Caki2 (cell line): ENCODE measurements at places on chromosomes 11 and 22.

DNA sequence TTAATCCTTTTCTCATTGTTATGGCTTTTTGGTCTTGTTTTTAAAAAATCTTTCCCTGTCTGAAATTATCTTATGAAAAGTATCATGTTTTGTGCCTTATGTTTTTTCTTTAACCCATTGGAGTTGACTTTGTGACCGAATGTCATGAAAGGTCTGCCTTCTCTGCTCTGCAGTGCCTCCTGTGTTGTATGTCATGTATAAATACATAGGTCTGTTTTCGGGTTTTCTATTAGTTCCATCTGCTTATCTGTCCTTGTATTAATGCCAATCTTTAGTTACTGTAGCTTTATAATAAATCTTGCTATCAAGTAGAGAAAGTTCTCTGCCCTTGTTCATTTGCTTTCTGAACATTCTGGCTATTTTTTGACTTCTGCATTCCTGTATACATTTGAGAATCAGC is 73.0 kb downstream of the ZBTB44 start:
- no peak for DNase-seq

DNA sequence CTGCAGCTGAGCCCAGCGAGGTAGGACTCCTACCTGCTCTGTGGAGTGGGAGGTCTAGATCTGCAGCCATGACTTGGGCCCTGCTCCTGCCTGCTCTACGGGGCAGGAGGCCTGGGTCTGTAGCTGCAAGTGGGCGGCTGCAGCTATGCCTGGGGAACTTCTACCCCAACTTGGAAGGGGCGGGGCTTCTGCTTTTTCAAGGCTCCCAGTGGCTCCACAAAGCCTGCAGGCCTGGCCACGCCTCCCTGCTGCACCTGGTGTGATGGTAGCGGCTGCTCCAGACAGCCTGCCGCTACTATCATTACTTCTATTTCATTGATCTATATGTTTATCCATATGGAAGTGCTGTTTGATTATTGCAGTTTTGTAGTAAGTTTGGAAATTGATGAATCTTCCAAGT is 121.2 kb downstream of the NELL1 start:
- DNase-seq = no peak

- DNase-seq = no peak
These were observed 30.8 kb upstream of the TCF20 start for GRCh38 chr22:42301077-42301741.

DNA sequence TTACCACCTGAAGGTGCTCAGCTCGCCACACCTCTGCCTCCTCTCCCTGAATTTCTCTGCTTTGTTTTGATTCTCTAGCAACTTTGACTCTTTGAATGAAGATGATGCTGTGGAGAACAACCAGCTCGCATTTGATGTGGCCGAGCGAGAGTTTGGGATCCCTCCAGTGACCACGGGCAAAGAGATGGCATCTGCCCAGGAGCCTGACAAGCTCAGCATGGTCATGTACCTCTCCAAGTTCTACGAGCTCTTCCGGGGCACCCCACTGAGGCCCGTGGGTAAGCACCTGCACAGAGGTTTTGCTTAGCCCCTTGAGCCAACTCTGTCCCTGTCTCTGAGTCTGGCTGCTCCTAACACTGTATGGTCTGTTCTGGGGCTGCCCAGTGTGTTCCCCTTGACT is 115.7 kb downstream of the MICAL2 start:
- no peak for DNase-seq

- DNase-seq = no peak
These were observed 14.9 kb downstream of the SLC25A18 start for GRCh38 chr22:17578136-17578754.

DNA sequence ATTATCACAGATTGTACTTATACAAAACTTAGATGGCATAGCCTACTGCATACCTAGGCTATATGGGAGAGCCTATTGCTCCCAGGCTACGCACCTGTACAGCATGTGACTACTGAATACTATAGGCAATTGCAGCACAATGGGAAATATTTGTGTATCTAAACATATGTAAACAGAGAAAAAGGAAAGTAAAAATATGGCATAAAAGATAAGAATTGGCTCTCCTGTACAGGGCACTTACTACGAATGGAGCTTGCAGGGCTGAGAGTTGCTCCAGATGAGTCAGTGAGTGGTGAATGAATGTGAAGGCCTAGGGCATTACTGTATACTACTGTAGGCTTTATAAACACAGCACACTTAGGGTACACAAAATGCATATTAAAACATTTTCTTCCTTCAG is 13.2 kb downstream of the APOL6 start:
- DNase-seq = no peak

- DNase-seq = peak; percentile 83
These were observed 39.9 kb upstream of the SMIM38 start for GRCh38 chr11:69115586-69116560.

DNA sequence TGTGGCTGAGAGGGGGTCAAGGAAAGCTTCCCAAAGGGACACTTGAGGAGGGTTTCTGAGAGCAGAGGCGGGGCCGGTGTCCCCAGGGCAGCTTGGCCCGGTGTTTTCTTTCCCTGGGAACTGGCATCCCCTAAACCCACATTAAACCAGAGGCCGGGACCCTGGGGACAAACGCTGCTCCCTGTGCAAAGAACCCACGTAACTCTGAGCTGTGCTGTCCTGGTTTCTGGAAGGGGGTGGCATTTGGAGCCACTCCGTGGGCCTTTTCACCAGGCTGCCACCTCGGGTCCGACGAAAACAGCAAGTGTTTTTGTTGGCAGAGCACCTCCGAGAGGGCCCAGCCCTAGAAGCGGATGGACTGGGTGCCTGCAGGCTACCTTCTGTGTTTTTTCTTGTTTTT is 100.2 kb upstream of the ANO1 start:
- DNase-seq = no peak

DNA sequence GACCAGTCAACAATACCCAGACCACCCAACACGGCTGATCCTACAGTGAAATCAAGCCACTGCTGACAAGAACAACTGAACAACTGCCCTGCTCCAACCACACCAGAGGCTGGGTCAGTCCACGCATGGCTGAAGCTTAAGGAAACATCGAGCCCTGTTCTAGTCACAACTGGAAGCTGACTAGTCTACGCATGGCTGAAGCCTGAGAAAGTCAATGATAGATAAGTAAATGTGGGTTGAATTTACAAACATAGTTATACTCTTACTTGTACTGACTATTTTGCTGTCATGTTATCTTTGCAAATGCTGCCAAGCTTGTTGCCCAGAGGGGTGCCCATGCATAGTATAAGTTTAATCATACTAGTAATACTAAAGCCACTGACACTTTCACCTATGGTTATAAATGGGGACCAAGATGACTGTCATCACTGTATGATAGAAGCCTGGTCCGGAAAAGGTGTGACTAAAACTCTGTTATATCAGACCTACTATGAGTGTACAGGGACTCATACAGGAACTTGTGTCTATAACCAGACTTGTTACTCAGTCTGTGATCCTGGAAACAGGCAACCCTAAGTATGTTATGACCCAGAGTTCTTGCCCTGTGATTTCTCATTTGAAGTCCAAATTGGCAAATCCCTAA is 43.4 kb upstream of the GLYAT start:
- DNase-seq = peak; percentile 70

GRCh38 chr11:69516526-69516925 is 35.1 kb downstream of the LINC01488 start:
- DNase-seq = no peak
